ENCODE measurements at places on chromosomes 6 and 20.
A peak's percentile ranks its signal among the peaks of the same experiment; 100 is the strongest.

DNA sequence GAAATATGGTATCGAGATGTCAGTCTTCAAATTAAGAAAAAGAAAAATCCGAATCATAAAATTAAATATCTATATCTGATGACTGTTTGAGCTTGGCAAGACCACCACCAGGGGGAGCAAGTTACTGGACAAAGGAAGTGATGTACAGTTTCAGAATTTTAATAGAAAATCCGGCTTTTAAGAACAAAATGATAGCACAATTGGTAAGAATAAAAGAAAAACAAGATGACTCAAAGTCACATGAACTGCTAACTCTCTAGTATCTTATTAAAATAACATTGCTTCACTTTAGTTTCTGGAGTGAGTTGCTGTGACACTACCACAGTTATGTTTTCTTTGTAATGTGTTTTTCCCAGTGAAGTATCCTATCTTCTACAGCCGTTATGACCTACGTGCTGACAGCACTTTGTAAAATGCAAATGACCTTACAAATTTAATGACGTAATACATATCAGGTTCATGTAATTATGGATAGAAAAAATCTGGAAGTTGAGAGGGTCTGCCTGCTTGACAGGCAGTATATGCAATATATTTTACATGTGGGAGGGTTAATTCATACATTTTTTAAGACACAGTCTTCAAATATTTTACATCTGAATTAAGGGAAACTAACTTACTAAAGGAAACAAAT, 405.3 kb upstream of the HS3ST5 start:
- peak; percentile 36 for DNase-seq

DNA sequence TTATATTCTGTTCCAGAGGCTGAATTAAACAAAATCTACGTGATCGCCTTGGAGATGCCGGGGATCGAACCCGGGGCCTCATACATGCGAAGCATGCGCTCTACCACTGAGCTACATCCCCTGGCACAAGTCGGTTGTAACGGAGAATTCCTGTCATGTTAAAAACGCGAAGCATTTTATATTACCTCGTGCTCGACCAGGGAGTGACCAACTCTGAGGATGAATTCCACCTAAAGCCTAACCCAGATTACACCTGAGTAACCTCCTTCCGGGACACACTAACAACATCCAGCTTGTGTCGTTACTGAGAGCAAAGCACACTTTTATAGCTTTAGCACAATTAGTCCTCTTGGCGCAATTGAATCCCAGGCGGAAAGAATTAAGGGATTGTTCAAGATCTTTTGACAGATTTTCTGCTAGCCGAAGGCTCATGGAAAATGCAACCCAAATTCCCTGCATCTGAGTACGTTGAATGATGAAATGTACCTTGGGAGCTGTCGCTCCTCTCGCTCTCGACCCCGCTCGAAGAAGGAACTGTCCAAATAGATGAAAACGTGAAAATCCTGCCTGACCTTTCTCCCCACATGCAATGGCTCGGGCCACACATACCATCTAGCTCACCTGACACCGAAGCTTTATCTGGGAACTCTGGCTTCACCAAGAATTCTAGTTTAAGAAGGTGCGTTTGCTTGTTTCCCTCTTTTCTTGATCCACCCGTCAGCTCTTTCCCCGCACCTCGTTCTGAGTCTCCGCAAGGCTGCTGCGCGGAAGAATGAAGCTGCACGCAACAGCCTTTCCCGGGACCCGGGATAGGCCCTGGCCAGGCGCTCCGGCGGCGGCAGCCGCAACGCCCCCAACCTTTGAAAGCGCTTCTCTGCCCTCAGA, 148.3 kb downstream of the GPX5 start:
- DNase-seq, result no peak

DNA sequence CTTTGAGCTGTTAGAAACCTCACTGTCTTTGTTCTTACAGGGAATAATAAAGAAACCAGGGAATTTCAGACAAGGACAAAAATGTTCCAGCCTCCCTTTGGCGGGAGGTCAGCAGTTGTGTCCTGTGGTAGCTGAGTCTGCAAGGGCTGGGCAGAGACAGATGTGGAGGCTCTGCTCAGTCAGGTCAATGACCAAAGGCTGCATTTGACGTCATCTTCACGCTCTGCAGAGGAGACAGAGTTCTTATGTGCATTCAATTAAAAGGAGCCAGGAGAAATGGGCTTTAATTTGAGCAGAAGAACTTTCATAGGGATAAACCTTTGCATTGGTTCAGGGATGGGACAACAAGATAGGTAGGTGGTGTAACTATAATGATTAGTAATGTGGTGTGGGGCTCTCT, 45.1 kb upstream of the FOXA2 start:
- no peak for DNase-seq

GRCh38 chr6:101322921-101323320, 70.6 kb upstream of the GRIK2 start:
- no peak for DNase-seq

DNA sequence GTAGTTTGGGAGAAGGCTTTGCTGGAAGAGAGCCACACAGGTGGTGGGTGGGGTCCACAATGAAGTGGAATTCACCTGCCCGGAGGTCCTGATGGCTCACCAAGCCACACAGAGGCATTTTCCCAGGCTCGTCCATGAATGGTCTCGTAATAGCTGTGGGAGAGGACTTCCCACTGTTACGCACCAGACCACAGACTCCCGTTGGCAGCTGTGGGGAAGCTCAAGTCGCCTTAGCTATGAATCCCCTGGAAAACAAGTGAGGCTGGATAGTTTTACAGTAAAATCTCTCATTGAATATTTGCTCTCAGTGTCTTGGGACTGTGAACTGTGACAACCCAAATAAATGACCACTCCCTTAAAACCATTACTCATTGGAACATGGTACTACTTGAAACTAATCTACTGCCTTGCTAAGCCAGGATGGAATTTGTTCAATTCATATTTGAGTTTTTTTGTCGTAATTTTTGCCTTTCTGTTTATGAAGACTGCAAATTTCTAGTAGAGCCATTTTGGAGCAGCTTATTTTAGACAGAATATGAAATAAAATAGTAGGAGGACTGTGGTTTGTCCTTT, 79.4 kb downstream of the JAG1 start:
- no peak for DNase-seq

- DNase-seq, result no peak
Measured at GRCh38 chr20:44832724-44833123, 22.4 kb upstream of the RIMS4 start.

DNA sequence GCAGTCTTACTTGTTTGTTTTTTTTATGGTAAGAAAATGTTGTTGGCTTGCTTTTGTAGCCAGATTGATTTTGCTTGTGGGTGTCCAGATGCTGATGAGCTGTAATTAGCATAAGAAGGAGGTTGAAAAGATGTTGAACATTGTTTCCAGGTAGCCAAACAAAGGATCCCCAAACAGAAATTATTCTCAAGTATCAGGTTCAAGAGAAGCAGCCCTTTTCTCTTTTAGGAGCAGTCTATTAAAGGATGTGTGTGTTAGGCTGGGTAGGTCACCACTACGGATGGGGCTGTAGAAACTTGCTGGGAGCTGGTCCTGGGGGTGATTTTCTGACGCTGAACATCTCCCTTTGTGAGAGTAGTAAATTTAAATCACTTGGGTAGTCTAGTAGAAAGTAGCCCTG, 86.9 kb upstream of the VSTM2L start:
- DNase-seq, result no peak

- DNase-seq, result no peak
Measured at GRCh38 chr6:30618270-30618797, 694 bp downstream of the MRPS18B start.

All from DND-41 (cell line).